Activated naive CD8-positive, alpha-beta T cell treated with anti-CD3 and anti-CD28 coated beads, Interleukin-2, amount 50 U/mL, for 16 hours (primary cell): ENCODE measurements at places on chromosomes 12 and 14.

DNA sequence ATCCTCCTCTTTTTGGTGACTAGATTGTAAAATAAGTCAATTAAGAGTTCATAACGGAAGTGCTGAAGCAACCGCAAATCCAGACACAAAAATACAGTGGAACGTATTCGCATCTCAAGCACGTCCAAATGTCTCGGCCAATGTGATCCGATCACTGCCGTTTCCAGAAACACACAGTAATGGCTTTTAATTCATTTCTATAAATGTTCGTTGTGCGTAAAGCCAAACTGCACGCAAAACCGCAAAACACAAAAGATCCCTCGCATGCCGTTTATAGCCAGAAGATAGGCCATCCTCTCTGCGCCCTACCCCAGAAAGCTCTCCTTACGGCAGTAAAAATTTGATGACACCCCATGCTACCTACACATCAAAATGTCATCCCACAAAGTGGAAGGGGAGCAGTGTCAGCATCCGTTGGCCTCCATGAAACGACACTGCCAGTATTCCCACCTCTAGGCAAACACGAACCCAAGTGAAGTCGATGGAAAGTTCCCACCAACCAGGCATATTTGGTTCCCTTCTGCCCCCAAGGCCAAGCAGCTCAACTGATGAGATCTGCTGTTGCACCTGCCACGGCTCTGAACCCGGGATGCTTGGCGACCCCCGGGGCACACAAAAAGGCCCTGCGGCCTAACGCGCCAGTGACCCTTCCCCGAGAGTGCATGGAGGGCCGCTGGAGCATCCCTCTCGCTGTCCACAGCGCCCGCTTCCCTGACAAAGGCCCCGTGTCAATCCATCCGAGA lies 1.4 kb downstream of the HECTD4 start:
- no peak for DNase-seq

GRCh38 chr12:21155522-21156351 lies 24.7 kb downstream of the SLCO1B1 start:
- DNase-seq: no peak

DNA sequence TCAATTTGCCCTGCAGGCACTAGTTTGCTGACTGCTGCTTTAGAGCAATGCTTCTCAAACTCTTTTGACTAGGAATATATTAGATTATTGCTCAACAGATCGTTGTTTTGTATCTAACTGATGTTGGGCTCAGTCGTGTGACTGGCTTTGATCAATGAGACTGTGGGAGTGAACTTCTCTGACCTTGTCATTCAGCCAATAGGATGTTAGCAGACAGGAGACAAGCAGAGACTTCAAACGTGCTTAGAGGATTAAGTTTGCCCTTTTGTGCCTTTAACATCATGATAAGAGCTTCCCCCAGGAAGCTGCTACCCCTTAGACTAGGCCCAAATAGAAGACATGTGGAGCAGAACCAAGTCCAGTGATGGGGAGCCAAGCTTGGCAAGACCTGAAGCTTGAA lies 76.7 kb upstream of the ELK3 start:
- DNase-seq: no peak

DNA sequence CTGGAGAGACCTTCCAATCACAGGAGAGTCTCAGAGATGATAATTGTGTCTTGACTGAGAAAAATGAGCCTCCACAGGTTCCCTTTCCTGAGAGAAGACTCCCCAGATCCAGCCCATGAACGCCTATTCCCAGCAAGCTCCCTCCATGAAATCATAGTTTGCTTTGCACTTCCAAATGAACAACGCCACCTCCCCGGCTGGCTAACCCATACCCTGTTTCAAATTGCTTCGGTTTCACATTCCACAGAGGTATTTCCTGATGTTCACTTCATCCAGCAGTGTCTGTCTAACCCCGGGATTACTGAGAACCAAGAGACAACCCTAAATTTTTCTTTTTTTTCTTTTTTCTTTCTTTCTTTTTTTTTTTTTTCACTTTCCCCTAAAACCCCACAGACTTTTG lies 124.1 kb upstream of the RFLNA start:
- no peak for DNase-seq

GRCh38 chr14:71592361-71592760 lies 339.9 kb upstream of the RGS6 start:
- DNase-seq: no peak

DNA sequence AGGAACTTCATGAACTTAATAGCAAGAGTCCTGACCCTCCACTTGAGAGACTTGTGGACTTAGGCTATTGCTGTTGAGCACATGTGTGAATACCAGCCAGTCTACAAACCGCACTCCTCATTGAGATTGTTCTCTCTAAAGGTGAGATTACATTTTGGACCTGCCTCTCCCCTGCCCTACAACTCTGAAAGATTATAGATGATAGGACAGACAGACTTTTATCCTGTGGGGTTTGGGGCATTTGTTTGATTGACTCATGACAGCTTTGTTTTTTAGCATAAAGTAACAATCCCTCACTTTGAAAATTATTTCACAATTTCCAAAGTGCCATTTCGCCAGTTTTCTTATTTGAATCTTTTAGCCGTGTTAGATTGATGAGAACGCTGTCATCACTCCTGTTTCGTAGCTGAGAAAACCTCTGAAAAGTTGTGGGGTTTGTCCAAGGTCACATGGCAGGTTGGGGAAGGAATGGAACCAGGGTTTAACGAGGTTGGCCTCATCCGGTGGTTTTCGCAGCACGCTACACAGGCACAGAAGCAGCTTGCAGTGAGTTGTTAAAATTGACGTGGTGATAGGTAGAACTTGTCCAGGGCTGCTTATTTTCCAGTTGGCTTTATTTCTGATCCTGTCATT lies 836 bp downstream of the EVL start:
- DNase-seq: peak; percentile 62

- DNase-seq: no peak
Observed at GRCh38 chr12:64181430-64182291, 40.4 kb downstream of the KICS2 start.

GRCh38 chr12:65800937-65801336 lies 23.3 kb upstream of the HMGA2 start:
- DNase-seq: no peak

DNA sequence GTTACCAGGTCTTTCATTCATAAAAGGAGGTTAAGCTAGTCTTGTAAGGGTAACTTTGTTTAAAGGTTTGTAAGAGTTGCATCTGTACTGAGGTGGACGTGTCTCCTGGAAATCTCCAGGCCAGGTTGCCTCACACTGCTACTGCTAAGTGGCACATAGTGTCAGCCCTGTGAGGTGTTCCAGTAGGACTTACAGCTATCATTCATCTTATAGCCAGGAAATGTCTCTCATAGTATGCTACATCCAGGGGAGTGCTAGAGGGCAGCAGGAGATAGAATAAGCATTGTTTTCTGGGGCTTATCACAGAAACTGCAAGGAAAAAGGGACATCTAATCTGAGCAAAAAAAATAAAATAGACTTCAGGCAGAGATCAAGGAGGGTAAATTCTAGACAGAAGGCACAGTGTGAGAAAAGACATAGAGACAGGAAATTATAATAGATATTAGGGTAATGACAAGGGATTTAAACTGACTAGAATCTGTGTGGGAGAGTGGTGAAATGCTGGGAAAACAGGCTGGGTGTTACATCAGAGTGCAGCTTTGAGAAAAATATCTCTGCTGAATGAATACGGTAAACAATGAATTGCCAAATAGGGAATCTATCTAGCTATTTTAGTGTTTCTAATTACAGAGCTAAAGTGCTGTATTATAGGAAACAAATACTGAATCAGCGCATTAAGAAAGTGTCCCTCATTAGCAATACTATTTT lies 205.1 kb upstream of the ABCD2 start:
- no peak for DNase-seq

DNA sequence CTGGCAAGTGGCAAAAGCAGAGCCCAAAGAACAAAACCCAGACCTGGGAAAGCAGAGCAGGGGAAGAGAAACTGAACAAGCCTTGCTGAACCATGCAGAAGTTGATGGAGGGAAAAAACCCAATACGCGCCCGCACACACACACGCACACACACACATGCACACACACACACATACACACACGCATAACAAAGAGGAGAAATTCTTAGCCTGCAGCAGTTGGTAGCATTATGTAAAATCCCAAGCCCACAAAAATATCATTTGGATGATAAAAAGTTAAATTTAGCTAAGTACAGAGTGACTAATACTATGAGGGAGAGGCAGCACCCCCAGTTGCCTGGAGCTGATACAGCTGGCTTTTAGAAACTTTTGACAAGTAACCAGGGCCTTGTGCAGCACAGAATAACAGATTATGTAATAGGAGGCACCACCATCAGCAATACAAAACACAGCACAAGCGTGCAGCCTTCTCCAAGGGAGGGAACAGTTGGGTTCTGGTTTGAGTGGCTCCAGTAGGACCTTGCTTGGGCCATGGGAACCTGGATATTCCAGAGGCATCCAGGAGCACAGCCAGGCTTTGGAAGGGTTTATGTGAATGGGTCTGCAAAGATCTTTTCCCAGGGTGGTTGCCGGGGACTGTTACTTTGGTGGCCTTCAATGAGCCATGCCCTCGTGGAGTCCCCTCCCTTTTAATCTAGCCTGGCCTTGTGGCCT lies 35.3 kb downstream of the PITPNM2 start:
- no peak for DNase-seq

- DNase-seq: no peak
Observed at GRCh38 chr12:31724557-31724956, 4.3 kb downstream of the AMN1 start.

- DNase-seq: no peak
Observed at GRCh38 chr14:55122440-55122986, 6.5 kb upstream of the LGALS3 start.

DNA sequence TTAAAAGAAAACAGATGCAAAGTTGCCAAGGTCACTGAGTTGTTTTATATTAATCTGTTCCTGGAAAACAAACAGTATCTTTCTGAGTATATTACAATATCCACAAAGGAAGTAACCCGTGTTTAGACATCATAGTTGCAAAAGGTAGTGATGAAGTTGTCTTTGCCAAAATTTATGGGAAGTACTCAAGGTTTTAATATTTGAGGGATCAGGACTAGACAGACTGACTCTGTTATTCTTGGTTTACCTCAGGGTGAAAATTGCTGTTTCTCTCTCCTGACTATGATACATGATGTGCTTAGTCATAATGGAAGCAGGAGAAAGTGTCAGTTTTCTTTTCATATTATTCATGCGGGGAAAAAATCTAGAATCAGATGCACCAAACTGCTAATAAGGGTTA lies 28.3 kb downstream of the TMEM233 start:
- no peak for DNase-seq
